Tongue (tissue), 3 donors: ENCODE measurements at places on chromosomes 16 and 17.

DNA sequence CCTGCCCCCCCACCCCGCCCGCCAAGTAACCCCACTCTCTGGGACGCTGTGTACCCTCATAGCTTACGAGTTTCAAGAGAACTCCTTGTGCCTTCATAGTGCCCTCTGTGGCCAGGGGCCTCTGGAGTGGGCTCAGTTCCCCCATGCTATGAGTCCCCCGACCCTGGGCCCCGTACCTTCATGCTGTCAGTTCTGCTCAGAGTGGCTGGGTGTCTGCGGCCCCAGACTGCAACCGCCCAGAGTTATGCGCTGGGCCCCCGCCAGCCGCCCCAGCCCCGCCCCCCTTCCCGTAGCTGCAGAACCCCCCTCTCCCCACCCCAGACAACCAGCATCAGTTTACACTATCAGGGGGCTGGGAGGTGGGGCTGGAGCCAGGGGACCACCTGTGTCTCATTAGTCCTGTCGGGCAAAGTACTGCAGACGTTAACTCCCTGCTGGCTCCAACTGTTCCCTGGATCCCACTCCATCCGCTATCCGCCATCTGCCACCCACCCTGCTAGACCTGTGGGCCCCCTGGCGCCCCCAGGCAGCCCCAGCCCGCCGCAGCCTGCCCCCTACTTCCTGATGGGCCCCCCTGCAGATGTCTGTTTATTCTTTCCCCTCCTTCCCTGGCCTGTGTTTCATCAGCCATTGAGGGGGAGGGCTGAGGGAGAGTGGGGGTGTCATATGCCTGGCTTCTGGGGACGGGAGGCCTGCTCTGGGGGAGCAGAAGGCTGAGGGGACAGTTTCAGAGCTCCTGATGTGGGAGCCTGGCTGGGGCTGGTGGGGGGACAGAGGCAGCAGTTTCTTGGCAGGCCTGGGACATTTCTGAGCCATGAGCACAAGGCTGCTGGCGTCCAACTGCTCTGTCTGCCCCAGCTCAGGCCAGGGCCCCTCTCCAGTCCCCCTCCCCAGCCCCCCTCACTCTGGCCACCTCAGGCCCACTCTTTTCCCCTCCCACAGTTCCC is at the start of gene MFAP4:
MFAP4 (minus strand) TSS at position 217 of the 947 bp plus-strand sequence; CDS start at position 182, 35 bp downstream.
- peak; percentile 98 for DNase-seq

DNA sequence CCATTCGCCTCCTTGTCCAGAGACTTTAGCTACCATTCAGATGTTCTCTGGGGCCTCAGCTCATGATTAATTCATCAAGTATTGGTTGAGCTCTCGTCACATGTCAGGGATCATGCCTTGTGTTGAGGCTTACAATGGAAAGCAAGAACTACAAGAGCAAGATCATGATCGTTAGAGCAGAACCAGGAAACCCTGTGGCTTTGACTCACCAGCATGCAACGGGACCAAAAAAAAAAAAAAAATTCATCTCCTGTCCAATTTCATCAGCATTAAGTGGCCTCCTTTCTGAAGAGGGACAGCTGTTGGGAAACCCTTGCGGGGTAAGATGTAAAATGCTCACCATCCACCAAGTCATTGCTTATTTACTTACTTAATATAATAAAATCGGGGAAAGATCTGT is 12.1 kb upstream of the USP10 start:
- DNase-seq: no peak

GRCh38 chr17:67606471-67606870 is 111.3 kb upstream of the NOL11 start:
- DNase-seq: peak; percentile 54

- DNase-seq: no peak
Measured at GRCh38 chr16:23729503-23730424, 16.7 kb upstream of the ERN2 start.

- no peak for DNase-seq
Measured at GRCh38 chr17:67801626-67802175, 23.6 kb upstream of the BPTF start.

DNA sequence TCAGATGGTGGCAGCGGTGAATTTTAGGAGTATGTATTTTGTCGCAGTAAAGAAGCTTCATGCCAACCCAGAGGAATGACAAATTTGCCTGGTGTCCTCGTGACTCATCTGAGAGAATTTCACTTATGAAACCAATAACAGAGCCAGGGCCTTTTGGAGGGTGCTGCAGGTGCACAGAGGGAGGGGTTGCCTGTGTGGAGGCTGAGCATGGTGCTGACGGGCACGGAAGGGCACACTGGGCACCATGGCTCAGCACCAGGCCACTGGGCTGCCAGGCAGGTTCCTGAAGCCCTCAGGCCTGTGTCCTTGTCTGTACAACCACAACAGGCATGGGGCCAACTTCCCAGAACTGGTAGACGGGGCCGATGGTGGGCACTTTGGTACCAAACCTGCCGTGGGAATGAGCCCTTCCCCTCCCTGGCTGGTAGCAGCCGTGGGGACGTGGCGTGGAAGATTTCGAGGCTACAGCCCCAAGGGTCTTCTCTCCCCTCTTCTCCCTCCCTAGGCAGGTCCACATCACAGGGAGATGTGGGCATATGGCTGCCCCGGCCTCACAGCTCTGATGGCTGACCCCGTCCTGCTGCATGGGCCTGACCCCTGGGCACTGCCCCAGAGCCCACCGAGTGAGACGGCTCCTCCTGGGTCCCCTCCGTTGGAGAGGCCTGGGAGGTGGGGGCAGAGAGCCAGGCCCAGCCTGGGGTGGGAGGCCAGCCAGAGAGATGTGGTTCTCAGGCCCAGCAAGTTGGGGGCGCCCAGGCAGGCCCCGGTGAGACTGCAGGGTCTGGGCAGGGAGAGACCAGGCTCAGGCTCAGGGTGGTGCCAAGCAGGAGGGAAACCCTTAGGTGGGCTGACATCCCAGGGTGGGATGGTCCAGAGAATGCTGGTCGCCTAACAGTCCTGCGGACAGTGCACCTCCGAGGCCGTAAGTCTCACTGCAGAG is 30.2 kb upstream of the ZNF469 start:
- DNase-seq: no peak

GRCh38 chr17:43367737-43368242 is 31.0 kb upstream of the ARL4D start:
- DNase-seq: peak; percentile 95

- DNase-seq: no peak
Measured at GRCh38 chr17:354651-355556, 2.3 kb upstream of the RPH3AL start.

GRCh38 chr16:66516509-66516807 is 33.5 kb downstream of the TK2 start:
- DNase-seq: no peak

- DNase-seq: peak; percentile 95
Measured at GRCh38 chr17:63848834-63849689, 6.6 kb upstream of the SMARCD2 start.

GRCh38 chr17:42438600-42439567 is 15.8 kb upstream of the CAVIN1 start:
- DNase-seq: no peak

DNA sequence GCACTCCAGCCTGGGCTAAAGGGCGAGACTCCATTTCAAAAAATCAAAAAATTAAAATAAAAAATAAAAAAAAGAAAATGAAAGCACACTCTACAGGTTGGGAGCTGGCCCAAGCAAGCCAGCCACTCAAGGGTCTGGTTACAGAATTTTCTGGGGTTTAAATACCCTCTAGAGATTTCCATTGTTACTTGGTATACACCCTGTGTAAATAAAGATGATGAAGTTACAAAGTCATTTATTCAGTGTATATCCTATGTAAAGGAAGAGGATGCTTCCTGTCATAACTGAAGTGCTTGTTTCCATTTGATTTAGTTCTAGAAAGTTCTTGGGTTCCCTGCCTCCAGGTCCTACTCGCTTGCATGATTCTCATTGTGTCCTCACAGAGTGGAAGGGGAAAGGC is 79.9 kb upstream of the C17orf78 start:
- peak; percentile 7 for DNase-seq

DNA sequence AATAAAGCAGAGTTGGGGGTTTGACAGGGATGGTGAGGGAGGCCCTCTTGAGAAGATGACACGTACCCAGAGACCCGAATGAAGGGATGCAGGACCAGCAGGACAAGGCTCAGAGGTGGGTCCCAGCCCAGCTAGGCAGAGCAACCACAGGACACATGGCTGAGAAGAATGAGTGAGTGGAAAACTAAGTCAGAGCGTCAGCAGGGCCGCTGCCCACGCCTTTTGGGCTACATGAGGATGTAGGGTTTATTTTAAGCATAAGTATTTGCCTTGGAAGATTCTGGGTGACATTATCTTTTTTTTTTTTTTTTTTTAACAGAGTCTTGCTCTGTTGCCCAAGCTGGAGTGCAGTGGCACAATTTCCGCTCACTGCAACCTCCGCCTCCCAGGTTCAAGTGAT is 176.0 kb downstream of the TMEM132E start:
- DNase-seq: no peak

- DNase-seq: no peak
Measured at GRCh38 chr17:50070908-50071680, 15.2 kb downstream of the ITGA3 start.

DNA sequence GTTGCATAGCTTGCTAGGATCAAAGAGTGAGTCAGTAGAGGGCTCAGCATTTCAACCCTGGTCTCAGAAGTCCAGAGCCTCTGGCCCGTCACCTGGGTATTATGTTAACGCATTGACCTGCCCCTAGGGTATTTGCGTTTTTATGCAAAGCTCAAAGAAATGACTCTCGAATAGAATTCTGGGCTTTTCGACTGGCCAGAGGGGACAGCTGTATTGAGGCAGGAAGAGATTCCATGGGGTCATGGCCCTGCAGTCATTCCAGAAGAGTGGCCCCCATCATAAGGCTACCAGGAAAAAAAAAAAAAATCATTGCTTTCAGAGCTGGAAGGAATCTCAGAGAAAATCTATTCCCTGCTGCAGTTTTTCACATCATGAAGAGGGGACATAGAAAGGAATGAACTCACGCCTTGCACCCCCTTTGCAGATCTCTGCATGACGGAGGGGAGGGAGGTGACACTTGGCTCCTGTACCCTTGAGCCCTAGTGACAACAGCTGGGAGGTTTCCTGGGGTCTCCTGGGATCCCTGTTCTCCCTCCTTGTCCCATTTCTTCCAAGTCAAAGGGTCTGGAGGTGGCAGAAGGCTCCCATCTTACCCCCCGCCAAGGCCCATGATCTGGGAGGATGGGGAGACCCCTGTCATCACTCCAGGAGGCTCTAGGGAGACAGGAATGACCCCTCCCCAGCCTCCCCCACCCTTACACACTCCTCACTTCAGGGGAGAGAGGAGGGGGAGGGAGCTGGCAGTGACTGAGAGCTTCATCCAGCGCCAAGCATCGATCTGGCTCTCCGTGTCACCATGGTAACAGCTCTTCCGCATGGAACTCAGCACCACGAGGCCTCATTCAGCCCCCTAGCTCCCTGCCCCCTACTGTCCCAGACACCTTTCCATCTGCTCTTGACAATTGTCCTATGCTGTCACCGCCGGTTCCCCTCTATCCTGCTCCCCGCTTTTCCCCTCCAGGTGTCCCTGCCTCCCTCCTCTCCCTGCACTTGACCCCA is 35.8 kb downstream of the GP2 start:
- DNase-seq: no peak

DNA sequence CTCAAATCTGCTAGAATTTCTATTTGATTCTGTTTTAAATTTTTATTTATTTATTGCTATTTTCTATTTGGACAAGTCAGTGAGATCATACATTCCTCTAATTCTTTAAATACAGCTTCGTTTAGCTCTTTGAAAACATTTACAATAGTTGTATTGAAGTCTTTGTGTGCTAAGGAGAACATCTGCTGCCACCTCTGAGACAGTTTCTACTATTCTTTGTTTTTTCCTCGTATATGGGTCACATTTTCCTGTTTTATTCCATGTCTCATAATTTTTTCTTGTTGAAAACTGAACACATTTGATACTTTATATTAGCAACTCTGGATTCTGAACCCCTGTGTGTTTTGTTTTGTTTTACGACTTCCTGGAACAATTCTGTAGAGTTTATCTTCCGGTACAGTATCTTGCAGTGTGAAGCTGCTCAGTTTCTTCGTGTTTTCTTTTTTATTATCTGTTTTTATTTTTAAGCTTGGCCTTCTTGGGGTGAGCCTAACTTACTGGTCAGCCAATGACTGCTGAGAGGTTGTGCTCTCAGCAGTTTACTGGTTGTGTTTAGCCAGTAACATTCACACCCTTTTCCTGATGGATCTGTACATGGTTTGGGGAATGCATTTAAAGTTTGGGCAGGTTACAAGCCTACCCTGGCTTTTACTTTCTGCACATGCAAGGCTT is 99.0 kb downstream of the CA4 start:
- DNase-seq: no peak

DNA sequence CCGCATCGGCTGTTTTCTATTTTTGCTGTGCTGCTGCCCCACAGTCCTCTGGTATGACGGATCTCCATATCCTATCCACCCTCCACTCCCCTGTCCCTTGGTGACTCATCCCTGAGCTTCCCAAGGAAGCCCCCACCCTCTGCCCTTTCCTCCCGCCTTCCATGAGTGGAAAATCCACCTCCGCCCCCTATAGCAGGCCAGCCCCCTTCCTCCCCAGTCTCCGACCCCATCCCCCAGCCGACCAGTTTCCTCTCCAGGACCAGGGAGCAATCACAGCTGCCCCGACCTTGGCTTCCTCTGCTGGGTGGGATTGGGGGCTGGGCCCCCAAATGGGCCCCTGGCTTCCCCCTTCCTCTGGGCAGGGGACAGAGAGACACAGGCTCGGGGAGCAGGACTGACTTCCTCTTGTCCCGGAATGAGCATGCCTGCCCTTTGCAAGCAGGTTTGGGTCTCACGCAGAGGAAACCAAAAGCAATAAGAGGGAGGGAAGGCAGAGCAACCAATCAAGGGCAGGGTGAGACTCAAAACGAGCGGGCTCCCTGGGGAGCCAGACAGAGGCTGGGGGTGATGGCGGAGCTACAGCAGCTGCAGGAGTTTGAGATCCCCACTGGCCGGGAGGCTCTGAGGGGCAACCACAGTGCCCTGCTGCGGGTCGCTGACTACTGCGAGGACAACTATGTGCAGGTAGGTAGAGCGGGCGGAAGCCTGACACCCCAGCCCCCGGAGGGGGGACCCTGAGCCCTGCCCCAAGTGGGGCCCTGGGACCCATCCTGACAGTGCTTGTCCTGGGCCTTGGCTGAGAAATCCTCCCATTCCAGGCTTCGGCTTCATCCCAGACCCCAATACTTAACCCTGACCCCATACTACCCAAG is at the start of the genes ABI3 and GNGT2:
ABI3 (plus strand) TSS at position 550 of the 872 bp plus-strand sequence; CDS start at position 568, 18 bp downstream.
GNGT2 (minus strand) TSS at position 417 of the 872 bp plus-strand sequence. CDS start 3,152 bp downstream, outside the sequence.
- peak; percentile 35 for DNase-seq

DNA sequence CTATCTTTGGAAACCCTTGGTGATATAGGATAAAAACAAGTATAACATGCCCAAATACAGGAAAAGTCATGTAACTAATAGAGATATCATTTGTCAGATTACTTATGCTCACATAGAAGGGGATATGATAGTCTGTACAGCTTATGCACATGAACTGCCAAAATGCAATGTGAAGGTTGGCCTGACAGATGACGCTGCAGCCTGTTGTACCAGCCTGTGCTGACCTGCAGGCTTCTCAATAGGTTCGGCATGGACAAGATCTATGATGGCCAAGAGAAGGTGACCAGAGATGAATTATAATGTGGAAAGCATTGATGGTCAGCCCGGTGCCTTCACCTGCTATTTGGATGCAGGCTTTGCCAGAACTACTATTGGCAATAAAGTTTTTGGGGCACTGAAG is 12.7 kb downstream of the WFIKKN2 start:
- no peak for DNase-seq

DNA sequence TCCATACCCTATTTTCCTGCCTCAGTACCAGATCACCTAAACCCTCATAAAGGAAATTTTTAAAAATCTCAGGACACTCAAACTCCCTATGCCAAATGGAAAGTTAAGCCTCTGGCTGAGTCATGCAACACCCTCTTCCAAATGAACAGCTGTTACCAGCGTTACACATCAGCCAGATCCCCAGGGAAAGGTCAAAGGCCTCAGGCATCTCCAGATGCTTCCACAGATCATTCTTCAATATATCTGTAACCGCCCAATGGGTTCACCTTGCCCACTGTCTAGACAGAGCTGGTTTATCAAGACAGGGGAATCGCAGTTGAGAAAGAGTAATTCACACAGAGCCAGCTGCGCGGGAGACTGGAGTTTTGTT is 29.1 kb upstream of the SHCBP1 start:
- DNase-seq: peak; percentile 44
